HTR-8/SVneo (cell line): ENCODE measurements at places on chromosomes 11 and 22.

GRCh38 chr22:26610072-26610958 lies 7.5 kb downstream of the CRYBB1 start:
- DNase-seq = peak; percentile 52

GRCh38 chr11:11757909-11758308 lies 83.9 kb upstream of the USP47 start:
- no peak for DNase-seq

DNA sequence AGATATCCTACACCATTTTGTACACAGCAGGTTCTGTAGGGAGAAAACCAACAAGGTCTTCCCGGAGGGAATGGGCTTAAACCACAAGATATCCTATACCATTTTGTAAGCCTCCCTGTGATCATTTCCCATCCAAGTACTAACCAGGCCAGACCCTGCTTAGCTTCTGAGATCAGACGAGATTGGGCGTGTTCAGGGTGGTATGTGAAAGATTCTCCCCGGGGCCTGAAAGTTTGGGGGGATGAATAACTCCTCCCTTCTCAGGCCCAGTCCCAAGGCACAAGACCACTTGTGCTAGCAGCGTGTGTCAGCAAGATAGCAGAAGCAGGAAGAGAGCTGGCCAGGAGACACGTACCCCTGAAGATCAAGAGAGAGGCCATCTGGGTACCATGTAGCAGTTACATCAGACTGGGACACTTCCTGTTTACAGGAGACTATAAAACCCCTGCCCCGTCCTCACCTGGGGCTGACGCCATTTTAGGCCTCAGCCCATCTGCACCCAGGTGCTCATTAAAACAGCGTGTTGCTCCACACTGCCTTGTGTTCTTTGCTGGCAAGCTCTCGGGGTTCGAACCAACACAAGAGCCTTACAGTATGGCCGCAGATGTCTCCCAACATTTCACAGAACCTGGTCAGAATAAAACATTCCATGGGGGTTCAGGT lies 17.3 kb downstream of the MIF start:
- no peak for DNase-seq

GRCh38 chr11:69662021-69662698 lies 13.0 kb downstream of the LTO1 start:
- DNase-seq = no peak

DNA sequence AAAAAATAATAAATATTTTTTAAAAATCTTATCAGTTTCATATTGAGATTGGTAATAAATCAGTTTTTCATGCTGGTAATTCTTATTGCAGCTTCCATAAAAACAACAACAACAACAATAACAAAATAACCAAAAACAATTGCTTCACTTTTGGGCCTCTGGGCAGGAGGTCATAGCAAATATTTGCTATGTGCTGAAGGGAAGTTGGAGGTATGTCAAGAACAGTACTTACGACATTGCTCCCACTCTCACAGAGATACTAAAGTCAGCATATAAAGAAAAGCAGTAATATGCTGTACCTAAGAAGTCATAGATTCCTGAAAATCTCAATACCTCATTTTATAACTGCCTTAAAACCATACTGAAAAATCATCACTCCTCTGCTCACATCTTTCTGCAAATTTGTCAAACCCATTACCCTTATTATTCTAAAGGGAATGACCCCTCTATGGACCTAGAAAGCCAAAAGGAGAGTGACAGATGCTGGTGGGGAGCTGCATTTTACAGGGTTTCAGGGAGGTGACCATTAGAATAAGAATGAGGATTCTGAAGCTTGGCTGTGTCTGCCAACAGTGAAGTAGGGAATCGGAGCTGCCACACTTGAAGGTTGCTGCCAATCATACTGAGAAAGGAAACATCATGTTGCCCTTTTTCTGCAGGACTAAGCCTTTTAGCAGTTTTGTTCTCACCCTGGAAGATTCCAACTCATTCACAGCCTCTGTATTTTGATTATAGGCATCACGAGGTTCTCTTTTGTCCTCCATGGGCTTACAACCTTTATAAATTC lies 742.9 kb downstream of the LRRC4C start:
- DNase-seq = no peak

- peak; percentile 67 for DNase-seq
These were observed 78.7 kb upstream of the PPARA start for GRCh38 chr22:46071451-46072109.

- no peak for DNase-seq
These were observed 13.7 kb downstream of the PIWIL3 start for GRCh38 chr22:24760708-24761306.

DNA sequence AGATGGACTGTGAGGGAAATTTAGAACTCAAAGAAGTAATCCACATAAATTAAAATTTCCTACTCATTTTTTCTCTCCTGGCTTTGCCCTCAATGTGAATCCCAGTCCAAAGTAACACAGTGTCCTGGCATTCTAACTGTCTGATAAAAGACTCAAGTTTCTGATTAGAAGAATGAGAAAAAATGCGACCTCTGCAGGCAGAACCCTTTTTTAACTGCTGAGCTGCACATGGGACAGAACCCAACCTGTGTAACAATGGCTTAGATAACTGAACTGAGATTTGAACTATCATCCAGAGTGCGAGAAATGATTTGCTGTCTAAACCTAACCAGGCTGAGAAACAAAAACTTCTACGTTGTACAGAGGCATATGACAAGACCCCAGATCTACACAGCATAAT lies 385.6 kb upstream of the LRRC4C start:
- DNase-seq = no peak

- DNase-seq = no peak
These were observed 966 bp downstream of the SMTN start for GRCh38 chr22:31081963-31082605.

GRCh38 chr11:128936606-128937251 lies 5.9 kb downstream of the TP53AIP1 start:
- DNase-seq = no peak

- no peak for DNase-seq
These were observed 558.1 kb downstream of the ETS1 start for GRCh38 chr11:128029219-128029722.

DNA sequence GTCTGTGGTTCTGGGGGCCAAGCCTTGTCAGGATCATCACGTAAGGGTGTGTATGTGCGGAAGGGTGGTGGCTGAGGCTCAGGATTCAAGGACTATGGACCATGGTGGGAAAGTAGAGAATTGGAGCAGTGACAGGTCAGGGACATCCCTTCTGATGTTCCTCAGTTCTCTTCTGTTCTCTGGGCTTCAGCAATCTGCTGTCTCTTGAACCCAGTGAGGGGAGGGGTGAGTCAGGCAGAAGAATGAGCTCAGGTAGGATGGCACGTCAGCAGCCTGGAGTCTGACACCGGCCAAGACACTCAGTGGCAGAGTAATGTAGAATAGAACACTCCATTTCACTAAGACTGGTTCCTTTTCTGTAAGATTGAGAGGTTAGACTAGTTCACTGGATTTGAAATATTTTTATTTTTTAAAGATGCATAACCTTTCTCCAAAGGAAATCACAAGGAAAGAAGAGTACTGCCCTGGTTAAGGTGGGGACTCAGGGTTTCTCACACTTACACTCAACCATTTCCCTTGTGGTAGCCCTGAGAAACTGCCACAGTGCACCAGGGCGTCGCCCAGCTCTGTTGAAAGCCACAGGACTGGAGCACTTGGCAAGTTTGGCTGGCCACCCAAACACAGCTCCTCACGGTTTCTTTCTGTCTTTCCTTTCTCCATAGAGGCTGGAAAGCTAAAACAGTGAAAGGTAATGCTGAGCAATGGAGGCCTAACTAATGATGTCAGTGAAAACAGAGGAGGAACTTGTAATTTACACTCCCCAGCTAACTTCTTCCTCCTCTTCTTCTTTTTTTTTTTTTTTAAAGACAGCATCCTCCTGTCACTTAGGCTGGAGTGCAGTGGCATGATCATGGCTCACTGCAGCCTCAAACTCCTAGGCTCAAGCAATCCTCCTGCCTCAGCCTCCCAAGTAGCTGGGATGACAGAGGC lies 23.1 kb upstream of the MICAL2 start:
- DNase-seq = no peak

DNA sequence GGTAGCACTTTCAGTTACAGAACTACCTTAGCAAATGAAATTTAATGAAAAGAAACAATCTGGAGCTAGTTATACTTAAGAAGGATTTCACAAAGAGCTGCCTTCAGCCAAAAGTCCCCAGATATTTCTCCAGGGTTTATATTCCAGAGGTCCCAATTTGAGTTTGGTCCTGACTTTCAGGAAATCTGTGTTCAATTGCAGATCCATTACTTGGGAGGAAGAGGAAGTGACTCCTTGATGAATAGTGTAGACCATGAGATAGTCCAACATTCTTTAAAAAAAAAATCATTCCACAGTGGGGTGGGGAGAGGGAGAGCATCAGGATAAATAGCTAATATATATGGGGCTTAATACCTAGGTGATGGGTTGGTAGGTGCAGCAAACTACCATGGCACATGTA lies 117.6 kb upstream of the ARHGAP20 start:
- no peak for DNase-seq

DNA sequence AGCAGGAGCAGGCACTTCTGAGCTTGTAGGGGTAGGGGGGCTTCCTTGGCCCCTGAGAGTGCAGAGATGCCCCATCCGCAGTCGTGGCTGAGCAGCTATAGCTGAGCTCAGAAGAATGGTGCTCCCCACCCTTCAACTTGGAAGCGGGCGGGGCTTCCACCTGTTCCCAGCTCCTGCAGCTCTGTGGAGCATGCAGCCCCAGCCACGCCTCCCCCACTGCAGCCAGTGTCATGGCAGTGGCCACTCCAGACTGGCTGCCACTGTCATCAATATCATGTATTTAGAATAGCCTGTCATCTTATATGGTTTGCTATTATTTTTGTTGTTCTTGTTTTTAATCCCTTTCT lies 213.1 kb downstream of the LRRC4C start:
- DNase-seq = no peak

DNA sequence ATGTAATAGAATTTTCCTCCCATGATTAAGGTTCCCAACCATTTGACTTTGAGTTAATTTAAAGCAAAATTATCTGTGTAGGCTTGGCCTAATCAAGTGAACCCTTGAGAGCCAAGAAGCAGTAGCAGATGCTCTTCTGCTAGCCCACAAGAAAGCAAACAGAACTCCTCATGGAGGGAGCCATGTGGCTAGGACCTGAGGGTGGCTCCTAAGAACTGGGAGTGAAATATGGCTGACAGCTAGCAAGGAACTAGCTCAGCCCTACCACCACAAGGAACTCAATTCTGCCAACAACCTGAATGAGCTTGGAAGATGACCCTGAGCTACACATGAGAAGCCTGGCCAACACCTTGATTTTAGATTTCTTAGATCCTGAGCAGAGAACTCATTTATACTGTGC lies 167.7 kb downstream of the WNT11 start:
- no peak for DNase-seq

GRCh38 chr22:25137577-25138525 lies 61.8 kb upstream of the CRYBB3 start:
- no peak for DNase-seq

GRCh38 chr11:77865805-77866204 lies 44.9 kb downstream of the AAMDC start:
- no peak for DNase-seq

GRCh38 chr11:116861539-116861938 lies 24.1 kb upstream of the APOA1 start:
- DNase-seq = no peak

DNA sequence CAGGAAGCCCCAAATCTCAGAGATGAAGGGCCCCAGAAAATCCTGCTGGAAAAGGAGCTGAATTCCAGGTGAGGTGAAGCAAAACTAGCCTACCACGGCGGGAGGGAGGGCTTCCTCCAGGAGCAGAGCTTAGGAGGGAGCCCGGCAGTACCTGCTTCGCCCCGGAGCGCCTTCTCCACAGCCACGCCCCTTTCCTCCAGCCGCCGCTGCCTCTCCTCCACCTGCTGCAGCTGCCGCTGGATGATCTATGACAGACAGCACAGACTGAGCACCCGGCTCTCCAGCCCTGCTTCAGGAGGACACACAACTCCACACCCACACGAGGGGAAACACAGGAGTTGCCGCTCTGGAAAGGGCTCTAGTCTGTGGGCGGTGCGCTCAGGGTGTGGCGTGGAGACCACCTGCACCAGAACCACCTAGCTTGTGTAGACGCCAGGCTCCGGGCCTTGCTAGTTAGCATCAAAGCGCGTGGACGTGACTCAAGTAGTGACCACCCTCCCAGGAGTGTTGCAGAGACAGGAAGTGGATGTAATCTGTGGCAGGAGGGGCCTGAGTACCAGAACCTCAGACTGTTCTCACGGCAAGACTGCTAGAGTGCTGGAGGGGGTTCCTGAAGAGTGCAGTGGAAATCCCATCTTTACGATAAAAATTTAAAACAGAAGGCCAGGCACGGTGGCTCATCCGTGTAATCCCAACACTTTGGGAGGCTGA lies 34.6 kb upstream of the BID start:
- no peak for DNase-seq

- DNase-seq = no peak
These were observed 29.9 kb downstream of the RPL27A start for GRCh38 chr11:8712506-8712905.
